ENCODE measurements at places on chromosomes 7 and 10. TPM values are rescaled to one million over a fixed set of nuclear protein-coding genes. Genes with fewer than 3 reads are reported as not detected.

DNA sequence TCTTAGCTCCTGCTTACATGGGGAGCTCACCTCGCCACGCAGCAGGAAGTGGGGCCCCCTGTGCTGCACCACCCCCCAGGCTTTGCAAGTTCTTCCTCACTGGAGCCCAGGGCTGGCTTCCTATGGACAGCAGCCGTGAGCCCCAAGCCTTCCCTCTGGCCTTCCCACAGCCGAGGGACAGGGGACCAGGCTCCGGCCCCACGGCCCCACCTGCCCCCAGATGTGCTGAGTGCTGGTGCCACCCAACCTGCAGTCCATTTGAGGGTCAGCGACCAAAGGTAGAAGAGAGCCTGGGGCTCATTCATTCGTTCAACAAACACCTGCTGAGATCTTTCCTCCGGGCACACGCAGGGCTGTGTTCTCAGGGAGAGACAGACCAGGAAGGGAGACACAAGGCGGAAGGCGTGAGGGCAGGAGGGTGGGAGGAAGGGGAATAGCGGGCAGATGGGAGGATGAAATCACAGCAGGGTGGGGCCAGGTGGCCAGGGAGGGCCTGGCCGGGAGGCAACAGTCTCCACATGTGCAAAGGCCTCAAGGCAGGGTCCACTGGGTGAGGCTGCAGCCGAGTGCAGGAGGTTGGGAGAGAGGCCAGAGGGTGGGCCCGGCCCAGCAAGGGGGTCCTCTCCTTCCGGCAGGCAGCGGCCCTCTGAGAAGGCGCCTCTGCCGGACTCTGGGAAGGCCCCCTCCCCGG is 100.1 kb downstream of the FOXL3 start:
- DNase-seq: no peak

DNA sequence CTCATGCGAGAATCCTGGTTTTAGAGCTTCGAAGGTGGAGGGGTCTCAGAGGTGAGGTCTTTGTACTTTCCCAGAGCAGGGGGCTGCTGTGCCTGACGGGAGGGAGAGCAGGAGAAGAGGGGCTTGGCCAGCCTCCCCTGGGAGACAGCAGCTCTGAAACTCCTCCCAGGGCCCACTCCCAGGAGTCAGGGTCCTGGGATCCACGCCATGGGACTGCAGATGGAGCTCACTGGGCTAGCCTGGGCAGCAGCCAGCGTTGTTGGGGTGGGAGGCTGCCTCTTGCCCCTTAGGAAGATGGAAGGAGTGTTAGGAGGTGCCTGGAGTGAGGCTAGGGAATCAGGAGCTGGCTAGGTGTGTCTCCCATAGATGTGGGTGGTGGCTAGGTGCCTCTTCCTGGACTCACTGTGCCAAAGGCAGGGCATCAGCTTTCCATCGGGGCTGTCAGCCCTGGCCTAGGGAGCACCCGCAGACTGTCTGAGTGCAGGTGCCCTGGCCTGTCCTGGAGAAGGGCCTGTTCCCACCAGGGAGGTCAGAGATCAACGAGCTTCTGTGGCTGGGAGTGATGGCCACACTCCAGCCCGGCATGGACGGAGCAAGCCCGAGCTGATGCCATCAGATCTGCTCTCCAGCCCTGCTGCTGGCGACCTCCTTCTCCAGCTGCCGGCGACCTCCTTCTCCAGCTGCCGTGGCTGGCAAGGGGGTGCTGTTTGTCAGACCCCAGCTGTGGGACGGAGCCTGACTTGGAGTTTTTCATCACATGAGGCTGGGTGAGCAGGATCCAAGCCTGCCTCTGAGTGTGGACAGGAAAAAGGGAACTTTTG is 111.3 kb downstream of the PTPN20 start:
- DNase-seq: no peak

GRCh38 chr7:29854257-29854938 is 48.1 kb downstream of the WIPF3 start:
- no peak for DNase-seq

DNA sequence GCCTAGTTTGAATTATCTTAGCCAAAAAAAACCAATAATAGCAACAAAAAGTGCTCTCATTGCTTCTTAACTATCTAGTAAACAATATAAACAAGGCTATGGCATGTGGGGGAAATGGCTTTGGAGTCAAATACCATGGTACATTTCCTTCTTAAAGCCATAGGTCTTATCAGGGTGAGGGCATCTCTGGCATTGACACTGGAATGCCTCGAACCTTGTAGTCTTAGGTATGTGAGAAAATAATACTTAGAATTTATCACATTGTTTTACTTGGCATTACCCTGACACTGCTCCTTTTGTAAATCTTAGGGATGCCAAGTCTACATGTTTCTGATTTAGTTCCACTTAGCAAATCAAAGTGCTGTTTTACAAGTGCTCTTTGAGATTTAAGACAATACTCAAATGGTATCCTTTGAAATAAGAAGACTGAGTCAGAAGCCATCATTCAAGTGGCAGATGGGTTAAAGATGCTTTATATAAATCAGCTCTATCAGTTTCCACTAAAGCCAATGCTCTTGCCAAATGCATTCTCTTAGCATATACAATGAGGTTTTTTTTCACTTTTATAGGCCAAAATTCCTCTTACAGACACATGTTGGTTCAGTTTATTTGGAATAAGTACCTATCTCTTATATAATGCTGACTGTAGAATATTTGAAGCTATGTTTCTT is 155.2 kb downstream of the HPSE2 start:
- no peak for DNase-seq

DNA sequence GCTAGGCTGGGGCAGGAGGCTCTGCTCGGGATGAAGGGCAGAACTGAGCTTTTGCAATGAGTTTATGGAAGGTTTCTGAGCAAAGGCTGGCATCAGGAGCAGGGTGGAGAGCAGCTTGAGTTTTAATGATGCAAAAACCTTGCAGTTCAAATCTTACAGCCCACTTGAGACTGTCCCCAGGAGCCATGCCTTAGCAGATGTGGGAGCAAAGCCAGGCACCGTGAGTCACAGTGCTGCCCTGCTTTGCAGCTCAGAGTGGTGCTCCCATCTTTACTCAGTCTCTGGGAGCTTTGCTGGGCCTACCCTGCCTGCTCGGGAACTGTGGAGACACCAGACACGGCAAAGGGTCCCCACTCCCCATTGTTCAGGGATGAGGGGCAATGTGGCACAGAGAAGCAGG is 122.4 kb upstream of the NPS start:
- DNase-seq: no peak

Gene INA
- total RNA-seq: 0.32 TPM

Gene TAS2R39
- not detected for total RNA-seq

Gene GPER1
- 0.08 TPM for total RNA-seq

Gene PRSS37
- total RNA-seq: not detected

Gene DNAJC12
- total RNA-seq: 0.28 TPM

All from activated T-cell treated with anti-CD3 and anti-CD28 coated beads, Interleukin-2, amount 50 U/mL, for 4 hours (primary cell).